Transverse colon (tissue), 4 donors: ENCODE measurements at places on chromosomes 5 and 9. TPM values are rescaled to one million over a fixed set of nuclear protein-coding genes. Genes with fewer than 3 reads are reported as not detected.

Gene PCDHB9
- total RNA-seq, result 1.6 TPM

Gene WNT8A
- total RNA-seq, result not detected

Gene ZER1
- total RNA-seq, result 84.9 TPM

Gene EGR1
- total RNA-seq, result 61.5 TPM

Gene ARHGEF28
- total RNA-seq, result 18.7 TPM

Gene GRXCR2
- not detected for total RNA-seq

- no peaks in the 10 kb centered on the region for H3K27me3 ChIP-seq
- H3K4me1 ChIP-seq, result peaks cover 3% of the 10 kb centered on the region
- no peak for DNase-seq
- no peak overlapping the region for H3K4me3 ChIP-seq
- H3K27ac ChIP-seq, result no peak overlapping the region
Measured at GRCh38 chr5:93674866-93675459, 66.4 kb downstream of the POU5F2 start.

GRCh38 chr9:18404434-18405029, 69.4 kb upstream of the ADAMTSL1 start:
- H3K4me3 ChIP-seq, result no peak overlapping the region
- H3K36me3 ChIP-seq, result no peaks in the 10 kb centered on the region
- no peak for DNase-seq
- H3K27me3 ChIP-seq, result no peaks in the 10 kb centered on the region
- no peak overlapping the region for H3K27ac ChIP-seq
- no peaks in the 10 kb centered on the region for H3K4me1 ChIP-seq

DNA sequence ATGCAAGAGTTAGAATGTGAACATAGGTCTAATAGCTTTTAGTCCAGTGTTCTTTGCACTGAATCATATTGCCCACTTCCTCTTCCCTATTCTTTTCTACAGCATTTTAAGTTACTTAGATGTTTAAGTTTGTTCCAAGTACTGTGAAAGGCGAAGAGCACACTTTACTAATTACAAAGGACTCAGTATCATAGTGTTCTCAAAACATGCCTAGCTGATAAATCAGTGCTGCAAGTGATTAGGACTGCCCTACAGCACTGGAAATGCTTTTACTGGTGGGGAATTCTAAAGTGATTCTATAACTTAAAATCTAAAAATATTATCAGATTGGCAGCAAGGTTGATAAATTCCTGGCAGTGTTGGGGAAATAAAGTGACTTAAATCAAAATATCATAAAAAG, 177.9 kb upstream of the KCNN2 start:
- no peak for DNase-seq
- no peaks in the 10 kb centered on the region for H3K27me3 ChIP-seq
- no peaks in the 10 kb centered on the region for H3K36me3 ChIP-seq
- no peak overlapping the region for H3K27ac ChIP-seq
- no peak overlapping the region for H3K4me3 ChIP-seq

DNA sequence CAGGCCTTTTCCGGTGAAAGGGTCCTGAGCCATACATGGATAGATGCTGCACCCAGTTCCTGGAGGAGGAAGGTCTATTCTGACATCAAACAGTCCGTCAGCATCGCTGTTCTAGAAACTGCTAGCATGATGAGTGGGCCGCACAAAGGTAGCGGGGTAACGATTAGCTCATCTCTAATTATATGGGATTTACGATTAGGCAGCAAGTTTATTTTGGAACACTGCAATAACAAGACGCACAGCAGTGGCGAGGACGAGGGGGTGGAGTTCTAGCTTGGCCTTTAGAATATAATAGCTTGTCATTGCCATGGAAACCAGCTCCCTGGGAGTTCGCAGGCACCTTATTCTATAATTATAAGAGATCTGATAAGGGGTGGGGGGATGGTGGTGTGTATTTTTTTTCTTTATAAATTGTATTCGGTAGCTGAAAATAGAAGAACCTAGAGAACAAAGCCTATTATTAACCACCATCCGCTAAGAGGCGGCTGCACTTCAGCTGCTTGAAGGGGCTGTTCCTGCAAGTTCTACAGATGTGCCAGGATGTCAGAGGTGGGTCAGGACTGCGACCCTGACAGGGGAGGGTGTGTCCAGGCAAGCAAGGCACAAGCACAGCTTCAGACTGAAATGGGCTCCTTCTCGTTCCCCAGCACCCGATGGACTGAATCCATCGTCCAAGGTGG, 311.0 kb downstream of the AGTPBP1 start:
- no peak for DNase-seq
- H3K36me3 ChIP-seq, result no peaks in the 10 kb centered on the region
- H3K4me3 ChIP-seq, result no peak overlapping the region

DNA sequence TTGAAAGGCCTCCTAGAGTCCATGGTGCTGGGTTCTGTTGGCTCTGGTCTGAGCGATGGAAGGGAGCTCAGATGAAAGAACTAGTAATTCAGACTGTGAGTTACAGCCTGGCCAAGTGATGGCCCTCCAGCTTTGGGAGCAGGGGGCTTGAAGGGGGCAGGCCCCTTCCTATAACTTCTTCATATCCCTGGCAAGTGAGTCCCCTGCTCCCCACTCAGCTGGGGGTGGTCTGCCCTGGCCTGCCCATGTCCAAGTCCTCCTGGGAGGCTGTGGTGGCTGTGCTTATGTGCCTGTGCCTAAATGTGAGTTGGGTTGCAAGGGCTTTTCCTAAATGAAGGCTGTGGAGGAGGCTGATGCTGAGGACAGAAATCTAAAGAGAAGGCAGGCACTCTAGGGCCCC, 80.1 kb downstream of the MACROH2A1 start:
- H3K27me3 ChIP-seq, result no peaks in the 10 kb centered on the region
- no peak for DNase-seq
- H3K4me1 ChIP-seq, result peaks cover 3% of the 10 kb centered on the region
- no peak overlapping the region for H3K27ac ChIP-seq
- H3K36me3 ChIP-seq, result no peaks in the 10 kb centered on the region

DNA sequence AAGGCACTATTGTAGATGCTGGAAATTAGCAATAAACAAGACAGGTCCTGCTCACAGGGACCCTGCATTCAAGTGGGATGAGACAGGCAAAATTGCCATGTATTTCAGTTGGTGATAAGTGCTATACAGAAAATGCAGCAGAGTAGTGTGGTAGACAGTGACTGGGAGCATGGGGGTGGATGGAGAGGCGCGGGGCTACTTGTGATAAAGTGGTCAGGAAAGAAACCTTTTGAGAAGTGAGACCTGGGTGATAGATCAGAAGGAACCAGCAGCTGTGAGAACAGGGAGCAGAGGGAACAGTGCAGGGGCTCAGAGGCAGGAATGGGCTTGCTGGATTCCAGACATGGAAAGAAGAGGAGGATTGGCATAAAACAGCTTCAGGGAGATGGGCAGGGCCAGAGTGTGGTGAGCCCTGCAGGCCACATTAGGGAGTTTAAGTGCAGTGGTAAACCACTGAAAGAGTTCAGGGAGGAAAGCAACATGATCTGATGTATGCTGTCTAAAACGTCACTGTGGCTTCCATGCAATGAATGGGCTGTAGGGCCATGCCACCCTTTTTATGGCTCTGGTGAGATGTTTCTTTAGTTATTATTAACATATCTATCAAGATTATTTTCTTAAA, 7.3 kb downstream of the CRHBP start:
- H3K4me3 ChIP-seq, result no peak overlapping the region
- no peak for DNase-seq
- no peaks in the 10 kb centered on the region for H3K36me3 ChIP-seq
- H3K27ac ChIP-seq, result no peak overlapping the region
- H3K27me3 ChIP-seq, result peaks cover 10% of the 10 kb centered on the region

DNA sequence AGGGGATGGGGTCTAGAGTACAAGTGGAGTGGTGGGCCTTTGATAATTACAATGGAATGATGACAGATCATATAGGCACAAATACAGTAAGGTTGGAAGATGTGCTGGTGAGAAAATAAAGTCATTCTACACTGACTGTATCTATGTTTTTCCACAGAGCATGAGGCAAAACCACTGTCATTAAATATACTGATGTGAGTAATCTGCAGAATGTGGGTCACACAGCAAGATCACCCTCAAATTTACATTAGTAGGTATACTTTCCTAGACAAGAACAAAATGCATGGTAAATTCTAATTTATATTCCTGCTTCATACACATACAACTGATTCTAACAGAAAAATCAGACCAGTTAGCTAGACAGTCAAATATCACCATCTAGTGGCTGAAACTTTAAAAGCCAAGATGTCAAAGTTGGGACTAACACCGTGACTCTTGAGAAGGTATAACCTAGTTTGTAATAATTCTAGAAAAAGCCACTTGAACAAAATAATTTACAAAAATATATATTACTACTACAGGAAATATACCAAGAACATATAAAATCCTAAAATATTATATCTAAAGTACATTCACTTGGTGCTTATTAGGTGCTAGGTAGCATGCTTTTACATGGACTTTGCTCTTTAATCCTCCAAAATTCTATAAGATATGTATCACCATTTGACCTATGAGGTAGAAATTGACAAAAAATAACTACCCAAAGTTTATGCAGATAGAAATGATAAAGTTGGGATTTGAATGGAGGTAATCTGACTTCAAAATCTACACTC, 19.5 kb downstream of the TTC33 start:
- H3K27me3 ChIP-seq, result no peaks in the 10 kb centered on the region
- peak overlapping the region; percentile 76 for H3K27ac ChIP-seq
- no peak for DNase-seq
- no peaks in the 10 kb centered on the region for H3K36me3 ChIP-seq

DNA sequence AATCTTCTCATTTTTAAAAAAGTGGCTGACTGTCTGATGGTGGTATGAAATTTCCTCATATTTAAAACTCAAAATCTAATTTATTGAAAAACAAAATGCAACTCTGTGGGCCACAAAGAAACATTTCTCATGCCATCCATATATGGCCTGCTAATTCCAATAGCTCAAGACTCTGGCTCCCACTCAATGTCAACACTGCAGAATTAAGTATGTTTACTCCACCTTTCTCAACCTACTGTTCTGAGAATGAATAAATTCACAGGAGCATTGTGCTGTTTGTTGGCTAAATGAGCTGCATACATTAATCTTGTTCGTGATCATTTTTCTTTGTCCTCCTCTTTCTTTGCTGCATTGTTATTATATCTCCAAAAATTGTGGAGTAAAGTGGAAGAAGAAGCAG, 79.5 kb upstream of the GABRG2 start:
- no peak overlapping the region for H3K4me3 ChIP-seq
- no peaks in the 10 kb centered on the region for H3K36me3 ChIP-seq
- H3K27me3 ChIP-seq, result no peaks in the 10 kb centered on the region
- no peak for DNase-seq
- no peak overlapping the region for H3K27ac ChIP-seq

- no peaks in the 10 kb centered on the region for H3K4me1 ChIP-seq
- DNase-seq, result no peak
- no peak overlapping the region for H3K27ac ChIP-seq
- no peaks in the 10 kb centered on the region for H3K36me3 ChIP-seq
Measured at GRCh38 chr5:88558366-88558765, 289.7 kb upstream of the TMEM161B start.

DNA sequence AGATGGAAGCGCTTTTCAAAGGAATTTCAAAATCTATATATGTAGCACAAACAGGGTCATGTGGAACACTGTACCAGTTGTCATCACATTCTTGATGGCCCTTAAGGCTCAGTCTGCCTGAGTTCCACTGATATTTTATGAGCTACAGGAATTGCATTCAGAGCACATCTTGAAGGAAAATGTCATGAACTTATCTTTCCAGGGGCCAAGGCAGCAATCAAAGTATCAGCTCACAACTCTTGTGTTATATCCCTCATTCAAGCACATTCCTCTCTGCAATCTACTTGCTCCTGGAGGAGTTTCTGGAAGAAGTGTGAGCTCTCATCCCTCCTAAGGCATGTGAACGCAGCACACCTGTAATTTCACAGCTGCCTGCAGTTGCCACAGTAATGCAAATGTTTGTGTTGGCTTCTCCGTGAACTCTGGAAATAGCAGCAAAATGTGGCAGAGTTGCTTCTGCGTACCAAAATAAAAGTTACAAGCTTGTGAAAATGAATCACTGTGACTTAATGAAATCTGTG, 89.7 kb upstream of the EQTN start:
- H3K4me3 ChIP-seq, result no peak overlapping the region
- H3K27me3 ChIP-seq, result no peaks in the 10 kb centered on the region
- H3K36me3 ChIP-seq, result no peaks in the 10 kb centered on the region
- DNase-seq, result no peak
- H3K27ac ChIP-seq, result no peak overlapping the region

DNA sequence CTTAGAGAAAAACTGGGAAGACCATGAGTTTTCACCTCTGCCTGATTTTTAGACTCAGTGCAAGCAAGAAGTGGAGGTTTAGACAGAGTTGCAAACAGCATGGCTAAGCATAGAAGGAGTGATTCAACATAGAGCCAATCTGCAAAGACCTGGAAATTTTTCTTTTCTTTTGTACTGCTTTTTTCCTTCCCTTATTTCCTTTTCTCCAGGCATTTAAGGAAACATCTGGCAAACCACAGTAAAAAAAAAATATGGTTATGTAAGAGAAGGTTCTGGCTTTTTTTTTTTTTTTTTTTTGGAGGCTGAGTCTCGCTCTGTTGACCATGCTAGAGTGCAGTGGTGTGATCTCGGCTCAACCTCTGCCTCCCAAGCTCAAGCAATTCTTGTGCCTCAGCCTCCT, 16.6 kb upstream of the DCAF12 start:
- H3K27ac ChIP-seq, result no peak overlapping the region
- H3K36me3 ChIP-seq, result no peaks in the 10 kb centered on the region
- no peak overlapping the region for H3K4me3 ChIP-seq
- H3K4me1 ChIP-seq, result peaks cover 9% of the 10 kb centered on the region

- H3K4me3 ChIP-seq, result no peak overlapping the region
- no peak for DNase-seq
- no peaks in the 10 kb centered on the region for H3K4me1 ChIP-seq
- H3K27me3 ChIP-seq, result no peaks in the 10 kb centered on the region
- H3K27ac ChIP-seq, result no peak overlapping the region
Measured at GRCh38 chr5:150068472-150068871, 17.9 kb downstream of the CSF1R start.

DNA sequence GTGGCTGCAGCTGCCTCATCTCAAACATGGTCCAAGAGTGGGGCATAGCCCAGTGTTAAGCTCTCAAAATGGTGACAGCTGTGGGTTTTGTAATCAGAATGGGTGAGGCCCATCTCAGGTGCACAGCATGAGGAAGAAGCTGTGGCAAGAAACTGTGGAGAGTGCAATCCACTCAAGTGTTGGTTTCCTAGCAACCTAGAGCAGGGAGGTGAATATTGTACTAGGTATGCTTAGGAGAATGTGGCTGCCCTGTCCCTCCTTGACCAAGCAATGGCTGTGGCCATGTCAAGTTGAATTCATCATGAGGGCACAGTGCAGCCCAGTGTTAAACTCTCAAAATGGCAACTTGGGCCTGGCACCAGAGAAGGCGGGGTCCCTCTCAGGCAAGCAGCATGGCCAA, 160.5 kb upstream of the KCNN2 start:
- no peaks in the 10 kb centered on the region for H3K4me1 ChIP-seq
- no peak for DNase-seq
- H3K4me3 ChIP-seq, result no peak overlapping the region
- no peaks in the 10 kb centered on the region for H3K27me3 ChIP-seq
- H3K27ac ChIP-seq, result no peak overlapping the region

DNA sequence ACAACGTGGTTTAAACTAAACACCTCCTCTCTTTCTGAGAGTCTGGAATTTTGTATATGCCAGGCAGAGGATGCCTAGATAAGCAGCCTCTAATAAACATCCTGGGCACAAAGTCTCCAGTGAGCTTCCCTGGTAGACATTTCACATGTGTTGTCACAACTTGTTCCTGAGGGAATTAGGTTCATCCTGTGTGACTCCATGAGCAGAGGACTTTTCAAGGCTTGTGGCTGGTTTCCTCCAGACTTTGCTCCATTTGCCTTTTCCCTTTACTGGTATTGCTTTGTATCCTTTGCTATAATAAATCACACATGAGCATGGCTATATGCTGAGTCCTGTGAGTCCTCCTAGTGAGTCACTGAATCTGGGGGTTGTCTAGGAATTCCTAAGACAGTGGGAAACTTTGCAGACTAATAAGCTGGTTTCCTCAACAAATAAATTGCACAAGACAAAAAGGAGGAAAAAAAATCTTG, 77.4 kb downstream of the NR2F1-AS1 start:
- no peak overlapping the region for H3K4me3 ChIP-seq
- DNase-seq, result no peak
- no peaks in the 10 kb centered on the region for H3K27me3 ChIP-seq
- no peaks in the 10 kb centered on the region for H3K36me3 ChIP-seq
